Mesothelial cell of epicardium (in vitro differentiated cells): ENCODE measurements at places on chromosomes 11 and 22. TPM values are rescaled to one million over a fixed set of nuclear protein-coding genes. Genes with fewer than 3 reads are reported as not detected.

LRRC56 gene
- 3.0 to 3.4 TPM (median 3.2 TPM) in 3 replicates for total RNA-seq

DNA sequence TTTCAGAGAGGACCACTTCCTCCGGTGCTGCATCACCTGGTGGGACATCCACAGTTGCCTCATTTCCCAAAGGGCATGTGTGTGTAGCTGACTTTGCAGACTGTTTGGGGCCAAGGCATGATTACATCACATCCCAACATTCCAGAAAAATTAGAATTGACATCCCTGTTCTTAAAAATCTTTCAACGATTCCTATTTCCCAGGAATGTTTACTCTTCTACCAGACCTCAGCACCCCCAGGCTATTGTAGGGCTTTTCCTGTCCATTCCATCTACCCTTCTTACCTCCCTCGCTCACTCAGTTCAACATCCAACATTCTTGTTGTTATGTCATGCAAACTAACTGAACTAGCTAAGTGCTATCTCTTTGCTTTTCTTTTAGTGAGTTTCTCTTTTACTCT is 37.3 kb downstream of the PIWIL4 start:
- H3K4me3 ChIP-seq, result no peak overlapping the region
- DNase-seq, result no peak
- peaks cover 21% of the 10 kb centered on the region for H3K4me1 ChIP-seq

- H3K4me1 ChIP-seq, result no peaks in the 10 kb centered on the region
- no peak for DNase-seq
- H3K27me3 ChIP-seq, result no peaks in the 10 kb centered on the region
- H3K36me3 ChIP-seq, result no peaks in the 10 kb centered on the region
These were observed 488.6 kb downstream of the ETS1 start for GRCh38 chr11:128098781-128099180.

- peaks cover 21% of the 10 kb centered on the region for H3K4me1 ChIP-seq
- no peaks in the 10 kb centered on the region for H3K27me3 ChIP-seq
- no peak overlapping the region for H3K4me3 ChIP-seq
- DNase-seq, result no peak
These were observed 14.6 kb downstream of the MRGPRF start for GRCh38 chr11:68998390-68998911.

RAB38 gene
- 44.3 to 48.4 TPM (median 46.7 TPM) in 3 replicates for total RNA-seq

DNA sequence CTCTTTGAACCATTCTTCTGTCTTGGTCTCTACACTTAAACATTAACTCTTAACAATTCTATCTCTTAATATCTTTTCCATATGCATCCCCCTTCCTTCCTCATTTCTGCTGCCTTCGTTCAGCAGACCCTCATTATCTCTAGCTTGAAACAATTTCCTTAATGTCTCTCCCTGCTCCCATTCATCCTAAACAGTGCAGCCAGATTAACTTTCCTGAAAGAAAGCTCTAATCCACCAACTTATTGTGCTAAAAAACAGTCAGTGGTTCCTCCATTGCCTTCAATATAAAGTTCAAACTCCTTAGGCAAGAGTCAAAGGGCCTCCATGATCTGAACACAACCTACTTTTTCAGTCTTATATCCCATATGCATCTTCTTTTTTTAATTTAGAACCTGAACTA is 42.5 kb downstream of the SOX6 start:
- H3K4me1 ChIP-seq, result peaks cover 1% of the 10 kb centered on the region
- peaks cover 5% of the 10 kb centered on the region for H3K27me3 ChIP-seq
- H3K36me3 ChIP-seq, result no peaks in the 10 kb centered on the region
- H3K27ac ChIP-seq, result no peak overlapping the region

GRCh38 chr11:121560236-121560635 is 107.5 kb upstream of the SORL1-AS1 start:
- DNase-seq, result no peak
- H3K36me3 ChIP-seq, result peaks cover 13% of the 10 kb centered on the region
- H3K4me3 ChIP-seq, result no peak overlapping the region
- H3K27ac ChIP-seq, result no peak overlapping the region
- peaks cover 9% of the 10 kb centered on the region for H3K4me1 ChIP-seq

PES1 gene
- total RNA-seq, result 66.5 to 68.2 TPM (median 68.1 TPM) in 3 replicates
